Smooth muscle cell of bladder (primary cell): ENCODE measurements at places on chromosomes 2 and 18. TPM values are rescaled to one million over a fixed set of nuclear protein-coding genes. Genes with fewer than 3 reads are reported as not detected.

The RELCH gene
- 22.8 and 24.9 TPM in 2 replicates for total RNA-seq

The SCG2 gene
- 2.1 and 3.3 TPM in 2 replicates for total RNA-seq

The NR4A2 gene
- total RNA-seq = 0.09 and 1.00 TPM in 2 replicates

The MAIP1 gene
- 17.9 and 18.7 TPM in 2 replicates for total RNA-seq

The DLGAP1 gene
- 0.09 and 0.14 TPM in 2 replicates for total RNA-seq

The TRAK2 gene
- total RNA-seq = 32.4 and 36.8 TPM in 2 replicates

The CRACDL gene
- under 0.01 TPM in 1 of 2 replicates, not detected in the other for total RNA-seq

The NYAP2 gene
- under 0.01 TPM in 1 of 2 replicates, not detected in the other for total RNA-seq

The CAVIN2 gene
- 10.4 and 16.4 TPM in 2 replicates for total RNA-seq

The DCDC2C gene
- total RNA-seq = not detected in 2 replicates

The GKN1 gene
- not detected in 2 replicates for total RNA-seq

The ANKRD30BL gene
- total RNA-seq = not detected in 2 replicates

The GATA6 gene
- total RNA-seq = 18.5 and 28.6 TPM in 2 replicates

The BARD1 gene
- 11.5 and 29.2 TPM in 2 replicates for total RNA-seq

The IL18RAP gene
- not detected in 2 replicates for total RNA-seq

The GNLY gene
- not detected in 2 replicates for total RNA-seq

The INO80C gene
- total RNA-seq = 3.1 and 4.0 TPM in 2 replicates

The TBC1D8 gene
- total RNA-seq = 17.2 and 18.9 TPM in 2 replicates

The BOLL gene
- not detected in 2 replicates for total RNA-seq

The ANO7 gene
- 0.43 and 0.83 TPM in 2 replicates for total RNA-seq

The TTN gene
- total RNA-seq = under 0.01 TPM in 2 replicates

The SERPINB8 gene
- total RNA-seq = 8.7 and 9.1 TPM in 2 replicates

The SCTR gene
- total RNA-seq = not detected in 2 replicates

The CDH2 gene
- 33.7 and 72.4 TPM in 2 replicates for total RNA-seq

The IL36A gene
- not detected in 2 replicates for total RNA-seq

The ASB18 gene
- not detected in 2 replicates for total RNA-seq

The ACADL gene
- under 0.01 and 0.37 TPM in 2 replicates for total RNA-seq

The CCDC141 gene
- total RNA-seq = under 0.01 TPM in 1 of 2 replicates, not detected in the other

The ATP8B1 gene
- total RNA-seq = 8.2 and 18.6 TPM in 2 replicates

The TTC27 gene
- 15.8 and 16.4 TPM in 2 replicates for total RNA-seq
